ENCODE measurements at places on chromosomes 3 and 15.

GRCh38 chr3:10328460-10329071 is 7.7 kb upstream of the SEC13 start:
- no peak for DNase-seq

DNA sequence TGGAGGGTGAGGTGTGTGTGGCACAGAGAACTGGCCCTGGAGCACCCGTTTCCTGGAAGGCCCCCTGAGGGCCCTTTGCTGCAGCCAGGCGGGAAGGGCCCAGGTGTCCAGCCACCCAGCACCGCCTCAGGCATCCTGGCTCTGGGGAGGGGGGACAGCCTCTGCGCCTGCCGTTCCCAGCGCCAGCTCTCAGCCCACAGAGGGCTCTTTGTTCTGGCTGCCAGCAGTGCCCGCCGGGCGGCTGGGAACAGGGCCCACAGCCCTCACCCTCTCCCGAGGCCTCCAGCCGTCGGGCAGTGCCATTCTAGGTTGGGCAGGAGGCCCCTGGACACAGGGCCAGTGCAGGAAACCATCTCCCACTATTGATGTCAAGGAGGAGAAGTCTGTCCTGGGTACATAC is 8.3 kb downstream of the SLC38A3 start:
- DNase-seq: no peak

DNA sequence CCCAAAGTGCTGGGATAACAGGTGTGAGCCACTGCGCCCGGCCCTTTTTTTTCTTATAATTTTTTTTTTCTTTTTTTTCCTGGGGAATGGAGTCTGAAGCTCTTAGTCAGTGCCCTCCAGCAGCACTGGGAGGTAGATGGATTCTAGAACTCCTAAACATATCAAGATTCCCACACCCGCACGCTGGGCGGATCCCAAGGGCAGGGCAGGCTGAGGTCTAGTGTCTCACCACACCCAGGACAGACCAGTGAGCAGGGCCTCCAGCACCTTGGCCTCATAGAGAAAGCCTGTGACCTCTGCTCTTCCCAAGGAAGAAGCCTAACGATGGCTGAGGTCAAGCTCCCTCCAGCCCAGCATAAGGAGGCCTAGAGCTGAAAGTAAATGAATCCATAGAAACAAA is 153.7 kb upstream of the MEF2A start:
- peak; percentile 14 for DNase-seq

DNA sequence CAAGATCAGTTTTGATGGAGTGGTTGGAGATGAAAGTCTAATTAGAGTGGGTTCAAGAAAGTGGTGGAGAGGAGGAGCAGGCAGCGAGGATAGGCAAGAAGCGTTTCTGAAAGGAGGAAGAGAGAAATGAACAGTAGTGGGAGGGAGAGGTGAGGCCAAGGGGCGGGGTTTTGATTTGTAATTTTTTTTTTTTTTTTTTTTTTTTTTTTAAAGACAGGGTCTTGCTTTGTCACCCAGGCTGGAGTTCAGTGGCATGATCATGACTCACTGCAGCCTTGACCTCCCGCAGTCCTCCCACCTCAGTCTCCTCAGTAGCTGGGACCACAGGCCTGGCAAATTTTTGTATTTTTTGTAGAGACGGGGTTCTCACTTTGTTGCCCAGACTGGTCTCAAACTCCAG is 36.6 kb downstream of the MRAS start:
- no peak for DNase-seq

DNA sequence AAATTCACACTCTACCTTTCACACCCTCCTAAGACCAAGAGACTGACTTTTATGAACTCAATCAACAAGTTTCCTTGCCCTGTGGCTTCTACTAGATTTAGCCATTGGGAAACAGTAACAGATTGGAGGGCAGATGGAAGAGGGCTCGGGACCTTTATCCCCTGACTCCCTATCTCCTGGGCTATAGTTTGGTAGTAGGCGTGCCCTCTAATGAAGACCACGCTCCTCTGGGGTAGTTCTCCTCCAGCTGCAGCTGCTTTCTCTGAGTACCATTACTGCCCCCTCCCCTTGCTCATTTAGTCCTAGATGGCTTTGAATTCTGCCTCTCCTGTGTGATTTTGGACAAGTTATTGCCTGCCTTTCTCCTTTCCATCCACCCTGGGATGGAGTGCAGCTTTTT is 33.3 kb downstream of the FMN1 start:
- DNase-seq: no peak

- no peak for DNase-seq
Observed at GRCh38 chr3:47580481-47580880, 1.8 kb upstream of the CSPG5 start.

DNA sequence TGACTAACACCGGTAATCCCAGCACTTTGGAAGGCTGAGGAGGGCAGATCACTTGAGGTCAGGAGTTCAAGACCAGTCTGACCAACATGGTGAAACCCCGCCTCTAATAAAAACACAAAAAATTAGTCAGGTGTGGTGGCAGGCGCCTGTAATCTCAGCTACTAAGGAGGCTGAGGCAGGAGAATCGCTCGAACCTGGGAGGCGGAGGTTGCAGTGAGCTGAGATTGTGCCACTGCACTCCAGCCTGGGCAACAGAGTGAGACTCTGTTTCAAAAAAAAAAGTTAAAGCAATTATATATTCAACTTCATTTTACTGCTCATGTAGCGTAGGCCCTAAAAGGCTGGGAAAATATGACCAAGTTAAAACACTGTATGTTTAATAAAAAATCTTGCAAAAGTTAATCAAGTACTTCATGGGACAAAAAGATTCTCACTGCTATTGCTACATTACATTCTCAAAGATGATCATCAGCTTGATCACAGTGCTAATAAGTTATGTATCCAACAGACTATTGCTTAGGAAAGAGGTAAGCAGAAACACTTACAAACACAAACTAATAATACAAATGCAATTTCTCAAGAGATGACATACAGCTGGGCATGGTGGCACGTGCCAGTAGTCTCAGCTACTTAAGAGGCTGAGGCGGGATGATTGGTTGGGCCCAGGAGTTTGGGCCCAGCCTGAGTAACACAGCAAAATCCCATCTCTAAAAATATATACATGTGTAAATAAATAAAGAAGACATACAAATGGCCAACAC is 2.7 kb downstream of the COPS2 start:
- no peak for DNase-seq

- no peak for DNase-seq
Observed at GRCh38 chr3:115388166-115388565, 235.1 kb upstream of the GAP43 start.

DNA sequence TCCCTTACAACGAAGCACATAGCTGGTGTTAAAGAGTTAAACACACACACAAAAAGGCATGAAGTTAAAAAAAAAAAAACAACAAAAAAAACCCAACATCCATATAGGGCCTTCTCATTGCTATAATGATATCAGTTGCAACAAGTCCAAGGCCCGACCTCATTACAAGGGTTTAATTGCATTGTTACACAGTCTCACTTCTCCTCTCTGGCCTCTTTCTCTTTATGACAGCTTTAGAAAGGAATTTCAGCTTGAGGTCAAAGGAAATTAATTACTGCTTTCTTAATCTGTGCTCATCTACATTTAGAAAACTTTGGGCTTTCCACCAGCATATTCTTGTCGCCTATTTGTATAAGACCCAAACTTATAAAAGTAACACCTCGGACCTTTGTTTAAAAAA is 342.1 kb downstream of the NR2F2 start:
- DNase-seq: no peak

DNA sequence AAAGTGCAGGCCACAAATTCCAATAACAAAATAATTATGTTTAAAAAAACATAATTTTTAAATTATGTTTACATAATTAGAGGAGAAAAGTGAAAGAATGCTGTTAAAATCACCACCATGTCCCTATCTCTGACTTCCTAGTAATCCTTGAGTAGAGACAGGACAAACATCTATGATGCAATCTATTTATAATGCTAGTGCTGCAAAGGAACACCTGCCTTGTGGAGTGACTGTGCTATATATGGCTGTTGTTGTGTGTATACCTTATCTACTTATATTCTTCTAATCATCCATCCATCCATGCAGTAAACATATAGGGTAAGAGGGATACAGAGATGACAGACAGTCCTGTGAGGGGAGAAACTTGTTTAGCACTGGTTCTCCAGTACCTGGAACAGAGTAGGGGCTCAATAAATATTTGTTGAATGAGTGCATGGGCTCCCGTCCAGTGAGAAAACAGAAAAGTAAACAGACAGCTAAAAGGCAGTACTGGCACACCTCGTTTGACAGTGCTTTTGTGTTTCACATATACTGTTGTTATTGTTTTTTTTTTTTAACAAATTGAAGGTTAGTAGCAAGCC is 229.3 kb upstream of the UBE2E1 start:
- no peak for DNase-seq

GRCh38 chr3:37630441-37630840 is 231.2 kb upstream of the CTDSPL start:
- DNase-seq: no peak

DNA sequence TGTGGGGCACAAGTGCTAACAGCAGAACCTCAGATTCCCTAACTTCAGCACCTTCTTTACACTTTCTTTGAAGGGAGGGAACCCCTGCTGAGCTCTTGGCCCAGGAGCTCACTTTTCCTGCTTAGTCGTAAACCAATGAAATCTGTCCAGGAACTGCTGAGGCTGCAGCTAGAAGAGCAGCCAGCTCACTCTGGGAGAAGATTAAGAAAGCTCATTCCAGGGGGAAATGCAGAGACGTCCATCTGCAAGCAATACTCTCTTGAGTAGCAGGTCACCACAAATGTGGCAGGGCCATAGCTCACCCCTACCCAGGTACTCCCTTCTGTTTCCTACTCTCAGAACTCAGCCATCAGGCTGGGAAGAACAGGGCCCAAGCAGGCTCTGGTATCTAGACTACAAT is 103.3 kb downstream of the WDR76 start:
- no peak for DNase-seq

DNA sequence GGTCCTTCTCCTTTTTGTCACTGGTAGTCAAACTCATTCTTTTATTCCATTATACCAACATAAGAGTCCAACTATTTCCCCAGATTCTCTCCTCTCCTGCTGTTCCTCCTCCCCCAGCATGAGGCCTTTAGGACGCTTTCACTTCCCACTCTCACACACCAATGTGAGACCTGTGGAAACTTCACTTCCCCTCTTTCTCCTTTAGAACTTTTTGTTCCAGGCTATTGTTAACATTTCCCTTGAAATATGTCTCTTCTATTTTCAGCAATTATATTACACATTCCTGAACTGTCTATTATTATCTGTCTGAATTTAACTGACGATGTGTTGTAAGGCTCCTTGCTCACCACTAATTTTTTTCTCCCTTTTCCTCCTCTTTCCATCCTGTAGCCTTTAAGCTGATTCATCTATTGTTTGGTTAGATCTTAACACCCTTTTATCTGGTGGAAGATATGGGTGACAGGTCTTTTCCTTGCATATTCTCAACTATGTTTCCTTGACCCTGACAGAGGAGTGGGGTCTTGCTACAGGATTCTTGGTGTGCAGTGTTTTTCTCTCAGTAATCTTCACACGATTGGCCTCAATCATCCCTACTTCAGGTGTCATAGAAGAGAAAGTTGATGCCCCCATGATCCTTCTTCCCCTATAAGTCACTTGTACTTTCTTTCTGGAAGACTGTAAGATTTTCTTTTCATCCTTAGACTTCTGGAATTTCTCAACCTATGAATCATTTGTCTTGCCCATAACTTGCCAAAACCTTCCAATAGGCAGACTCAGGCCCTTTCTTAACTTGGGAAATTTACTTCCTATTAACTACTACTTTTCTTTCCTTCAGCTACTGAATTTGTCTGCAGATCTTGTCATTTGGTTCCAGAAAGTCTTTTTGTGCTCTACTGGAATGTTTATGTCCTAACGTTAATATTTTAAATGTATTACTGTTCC is 5.9 kb downstream of the CYP19A1 start:
- DNase-seq: no peak

DNA sequence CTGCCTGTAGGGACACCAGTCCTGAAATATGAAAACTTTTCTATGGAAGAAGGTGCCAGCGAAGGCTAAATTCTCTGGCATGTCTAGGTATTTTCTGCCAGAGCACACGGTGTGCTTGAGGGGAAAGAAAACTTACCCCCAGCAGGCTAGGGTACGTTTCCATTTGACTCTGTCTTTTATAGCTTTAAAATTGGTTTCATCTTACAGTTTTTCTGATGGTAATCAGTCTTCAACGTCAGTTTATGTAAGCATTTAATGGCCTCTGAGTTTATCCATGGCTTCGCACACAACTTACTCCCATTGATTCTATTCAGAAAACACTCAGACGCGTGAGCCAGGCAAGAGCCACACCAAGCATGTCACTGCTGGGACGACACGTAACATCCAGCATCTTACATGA is 249.7 kb downstream of the ADAMTS17 start:
- no peak for DNase-seq

GRCh38 chr15:101045835-101046691 is 126.9 kb downstream of the LRRK1 start:
- DNase-seq: no peak

- no peak for DNase-seq
Observed at GRCh38 chr3:187667526-187667925, 2.7 kb downstream of the SST start.

GRCh38 chr3:150242220-150242936 is 165.7 kb upstream of the TSC22D2 start:
- DNase-seq: no peak

- no peak for DNase-seq
Observed at GRCh38 chr3:106710596-106710995, 666.6 kb upstream of the CCDC54 start.

DNA sequence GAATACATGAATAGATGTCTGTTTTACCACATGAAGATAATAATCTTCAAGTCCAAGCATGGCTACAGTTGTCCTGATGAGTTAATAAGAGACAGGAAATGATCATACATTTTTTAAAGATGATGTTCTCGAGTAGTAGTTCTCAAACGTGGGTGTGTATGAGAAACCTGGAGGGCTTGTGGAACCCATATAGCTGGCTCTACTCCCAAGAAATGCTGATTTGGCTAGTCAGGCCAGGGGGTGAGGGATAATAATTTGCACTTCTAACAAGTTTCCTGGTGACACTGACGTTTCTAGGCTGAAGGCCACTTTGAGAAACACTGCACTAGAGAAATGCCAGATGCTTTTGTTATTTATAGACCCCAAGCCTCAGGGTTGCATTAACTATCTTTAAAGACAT is 37.0 kb downstream of the ROPN1B start:
- no peak for DNase-seq

DNA sequence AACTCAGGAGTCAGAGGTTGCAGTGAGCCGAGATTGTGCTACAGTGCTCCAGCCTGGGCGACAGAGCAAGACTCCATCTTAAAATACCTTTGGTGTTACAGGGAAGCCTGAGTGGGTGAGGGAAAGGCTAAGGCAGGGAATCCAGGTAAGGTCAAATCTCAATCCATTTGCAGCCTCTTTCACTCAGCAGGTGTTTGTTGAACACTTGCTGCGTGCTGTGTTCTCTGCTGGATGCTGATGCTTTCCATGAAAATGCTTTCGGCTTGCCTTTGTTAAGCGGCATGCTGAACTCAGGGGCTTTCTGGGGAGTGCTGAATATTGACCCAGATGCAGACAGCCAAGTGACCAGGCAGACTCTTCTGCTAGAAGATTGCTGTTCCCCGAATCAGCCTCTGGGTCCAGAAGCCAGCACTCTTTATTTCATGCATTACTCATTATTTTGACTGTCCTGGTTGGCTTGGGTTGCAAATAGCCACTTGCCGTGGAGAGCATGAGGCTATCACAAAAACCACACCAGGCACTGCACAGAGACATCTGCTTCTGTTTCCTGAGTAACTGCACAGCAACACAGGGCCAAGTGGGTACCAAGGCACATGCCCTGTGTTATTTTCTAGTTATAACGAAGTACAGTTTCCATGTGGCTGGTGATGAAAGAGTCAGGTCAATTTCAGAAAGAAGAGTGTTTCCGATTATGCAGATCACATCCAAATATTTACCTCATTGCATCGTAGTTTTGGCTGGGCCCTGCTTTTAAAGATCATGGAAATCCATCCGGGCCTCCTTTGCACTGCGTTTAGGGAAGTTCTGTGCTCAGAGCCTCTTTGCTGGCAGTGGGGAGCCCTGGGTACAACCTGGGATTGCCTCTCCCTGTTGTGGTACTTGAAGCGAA is 88.6 kb downstream of the THSD4 start:
- DNase-seq: no peak

All from GM10248 (cell line).